ENCODE measurements at places on chromosomes 1 and 21.
A peak's percentile ranks its signal among the peaks of the same experiment; 100 is the strongest.

DNA sequence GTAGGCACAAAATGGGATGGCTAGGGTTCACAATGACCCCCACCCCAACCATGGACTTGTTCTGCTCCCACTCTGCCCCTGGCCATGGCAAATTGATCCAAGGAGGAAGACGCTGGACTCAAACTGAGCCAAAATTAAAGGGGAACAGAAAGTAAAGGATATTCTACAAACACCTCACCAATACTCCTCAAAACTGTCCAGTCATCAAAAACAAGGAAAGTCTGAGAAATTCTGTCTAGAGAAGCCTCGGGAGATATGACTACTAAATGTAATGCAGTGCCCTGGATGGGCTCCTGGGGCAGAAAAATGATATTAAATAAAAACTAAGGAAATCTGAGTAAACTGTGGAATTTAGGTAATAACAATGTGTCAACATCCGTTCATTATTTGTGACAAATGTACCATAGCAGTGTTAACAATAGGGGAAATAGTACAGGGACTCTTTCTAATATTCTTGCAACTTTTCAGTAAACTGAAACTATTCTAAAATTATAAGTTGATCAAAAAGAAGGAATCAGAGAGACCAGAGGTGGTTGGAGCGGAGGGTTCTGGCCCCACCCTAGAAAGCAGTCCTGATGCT lies 45.0 kb downstream of the MIS18A start:
- no peak for DNase-seq

GRCh38 chr1:210736713-210737112 lies 397.2 kb downstream of the KCNH1 start:
- no peak for DNase-seq

- no peak for DNase-seq
These were observed 19.3 kb downstream of the DPT start for GRCh38 chr1:168709405-168710363.

GRCh38 chr1:3690282-3691065 lies 38.2 kb downstream of the TP73 start:
- no peak for DNase-seq

DNA sequence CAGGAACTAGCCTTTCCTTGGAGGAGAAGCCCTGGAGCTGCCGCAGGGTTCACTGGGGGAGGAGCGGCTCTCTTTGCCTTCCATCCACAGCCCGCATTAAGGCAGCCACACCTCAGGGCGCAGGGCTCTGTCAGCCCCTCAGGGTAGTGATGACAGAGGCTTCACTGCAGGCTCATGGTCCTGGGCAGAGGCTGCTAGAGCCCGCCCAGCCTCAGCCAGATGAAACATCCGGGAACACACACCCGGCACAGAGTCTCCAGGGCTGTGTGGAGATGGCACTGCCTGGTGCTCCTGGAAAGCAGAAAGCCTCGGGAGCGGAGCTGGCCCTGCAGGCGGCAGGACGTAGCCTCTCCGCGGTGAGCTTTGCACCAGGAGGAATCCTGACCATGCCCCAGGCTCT lies 29.4 kb upstream of the PEX10 start:
- DNase-seq = no peak

DNA sequence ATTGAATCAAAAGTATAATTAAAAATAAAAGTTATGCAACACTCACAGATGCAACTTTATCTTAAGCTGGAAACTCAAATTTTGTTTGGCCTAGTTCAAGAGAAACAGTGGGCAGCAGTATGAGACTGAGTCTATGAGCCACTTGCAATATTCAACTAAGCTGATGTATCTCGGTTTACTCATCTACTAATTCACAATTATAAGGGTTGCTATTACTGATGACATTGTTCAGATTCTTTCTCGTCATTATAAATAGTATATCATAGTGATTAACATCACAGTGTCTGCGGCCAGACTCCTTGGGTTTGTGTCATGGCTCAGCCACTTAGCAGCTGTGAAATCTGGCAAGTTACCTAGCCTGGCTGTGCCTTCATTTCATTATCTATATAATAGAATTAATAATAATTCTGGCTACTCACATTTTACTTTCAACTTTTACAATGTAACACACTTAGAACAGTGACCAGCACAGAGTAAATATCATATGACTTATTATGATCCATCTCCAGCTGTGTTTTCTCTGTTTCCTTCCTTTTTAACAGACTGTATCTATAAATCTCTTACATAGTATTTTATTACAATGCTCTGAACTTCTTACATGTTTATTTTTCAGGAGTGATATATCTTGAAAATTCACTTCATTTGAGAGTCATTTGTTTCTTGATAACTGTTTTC lies 194.3 kb upstream of the RGS18 start:
- DNase-seq = no peak

GRCh38 chr1:87044840-87045239 lies 130.4 kb downstream of the HS2ST1 start:
- DNase-seq = peak; percentile 38

DNA sequence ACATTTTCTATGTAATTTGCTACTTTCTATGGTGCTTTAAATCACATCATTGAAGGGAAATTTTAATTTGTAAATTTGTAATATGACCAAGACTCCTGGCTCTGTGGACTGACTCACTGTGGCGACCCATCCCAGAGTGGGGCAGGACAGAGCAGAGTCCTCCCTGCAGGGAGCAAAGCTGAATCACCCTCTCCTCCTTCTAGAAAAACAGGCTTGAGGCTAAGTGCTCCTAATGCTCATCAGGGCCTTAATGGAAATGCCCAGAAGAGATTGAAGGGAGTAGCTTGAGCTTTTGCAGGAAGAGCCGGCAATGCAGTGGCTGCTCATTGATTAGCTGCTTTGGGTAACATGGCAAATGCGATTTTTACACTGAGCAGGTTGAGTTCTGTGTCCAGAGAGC lies 16.8 kb downstream of the S100A10 start:
- DNase-seq = no peak

- no peak for DNase-seq
These were observed 44.6 kb downstream of the HMGB4 start for GRCh38 chr1:33908324-33908956.

DNA sequence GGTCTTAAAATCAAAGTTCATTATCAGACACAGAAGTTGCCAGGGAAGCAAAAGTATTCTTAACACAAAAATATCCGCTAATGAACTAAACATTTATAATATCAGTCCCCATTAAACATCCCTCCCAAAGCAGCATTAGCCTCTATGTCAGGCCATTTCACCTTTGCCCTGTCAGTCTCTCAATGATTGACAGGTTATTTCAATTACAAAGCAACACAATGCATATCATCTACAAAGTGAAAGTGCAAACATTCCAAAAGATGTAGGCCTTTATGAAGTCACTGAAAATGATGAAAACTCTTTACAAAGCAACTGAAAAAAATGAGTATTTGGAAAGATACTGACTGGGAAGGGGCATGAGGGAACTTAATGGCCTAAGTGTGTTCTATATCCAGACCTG lies 14.1 kb downstream of the ENAH start:
- no peak for DNase-seq

GRCh38 chr1:45621501-45621836 lies 2.4 kb downstream of the CCDC17 start:
- DNase-seq = no peak
